ENCODE measurements at places on chromosomes 1 and 21.

DNA sequence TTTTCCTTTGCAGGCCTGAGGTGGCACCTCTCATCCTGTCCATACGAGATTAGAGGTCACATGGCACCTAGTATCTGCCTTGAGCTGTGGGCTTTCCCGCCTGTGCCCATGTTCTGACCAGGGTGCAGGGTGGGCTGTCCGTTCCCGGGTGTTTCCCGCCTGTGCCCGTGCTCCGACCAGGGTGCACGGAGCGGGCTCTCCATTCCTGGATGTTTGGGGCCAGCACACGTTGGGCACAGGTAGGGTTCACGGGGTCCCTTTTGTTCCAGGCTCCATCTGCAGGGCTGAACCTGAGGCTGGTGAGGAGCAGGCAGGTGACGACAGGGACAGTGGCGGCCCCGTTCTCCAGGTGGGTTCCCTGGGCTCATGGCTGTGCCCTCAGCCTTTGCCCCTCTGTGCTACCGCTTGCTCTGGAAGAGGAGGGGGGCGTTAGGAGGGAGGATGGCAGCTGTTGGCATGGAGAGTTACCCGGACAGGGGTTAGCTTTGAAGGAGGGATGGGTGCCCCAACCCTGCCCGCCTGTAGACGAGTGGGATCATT lies 10.0 kb downstream of the RRP1 start:
- DNase-seq = no peak

- DNase-seq = no peak
These were observed 58.5 kb downstream of the FGGY start for GRCh38 chr1:59355361-59355760.

DNA sequence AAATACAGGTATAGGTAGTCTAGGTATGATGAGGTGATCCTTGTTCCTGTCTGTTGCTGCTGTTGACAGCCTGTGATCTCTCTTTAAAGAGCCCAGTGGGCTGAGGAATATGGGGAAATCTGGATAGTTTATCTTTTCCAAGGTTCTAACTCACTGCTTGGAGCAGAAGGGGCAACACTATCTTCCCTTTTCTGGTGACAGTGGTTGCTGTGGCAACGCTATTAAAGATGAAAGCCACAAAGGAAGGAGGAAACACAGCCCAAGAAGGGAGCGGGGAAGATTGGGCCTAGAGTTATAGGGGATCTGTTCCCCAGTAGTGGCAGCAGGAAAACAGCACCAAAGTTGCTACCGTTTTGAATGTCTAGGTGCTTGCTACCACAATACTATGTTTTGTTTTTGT lies 8.8 kb downstream of the PCP4L1 start:
- peak; percentile 81 for DNase-seq

GRCh38 chr1:236568285-236568894 lies 35.9 kb downstream of the HEATR1 start:
- DNase-seq = no peak

- peak; percentile 12 for DNase-seq
These were observed 55.8 kb downstream of the YARS1 start for GRCh38 chr1:32761253-32761877.

GRCh38 chr1:19646377-19647319 lies 2.5 kb downstream of the NBL1 start:
- DNase-seq = no peak

DNA sequence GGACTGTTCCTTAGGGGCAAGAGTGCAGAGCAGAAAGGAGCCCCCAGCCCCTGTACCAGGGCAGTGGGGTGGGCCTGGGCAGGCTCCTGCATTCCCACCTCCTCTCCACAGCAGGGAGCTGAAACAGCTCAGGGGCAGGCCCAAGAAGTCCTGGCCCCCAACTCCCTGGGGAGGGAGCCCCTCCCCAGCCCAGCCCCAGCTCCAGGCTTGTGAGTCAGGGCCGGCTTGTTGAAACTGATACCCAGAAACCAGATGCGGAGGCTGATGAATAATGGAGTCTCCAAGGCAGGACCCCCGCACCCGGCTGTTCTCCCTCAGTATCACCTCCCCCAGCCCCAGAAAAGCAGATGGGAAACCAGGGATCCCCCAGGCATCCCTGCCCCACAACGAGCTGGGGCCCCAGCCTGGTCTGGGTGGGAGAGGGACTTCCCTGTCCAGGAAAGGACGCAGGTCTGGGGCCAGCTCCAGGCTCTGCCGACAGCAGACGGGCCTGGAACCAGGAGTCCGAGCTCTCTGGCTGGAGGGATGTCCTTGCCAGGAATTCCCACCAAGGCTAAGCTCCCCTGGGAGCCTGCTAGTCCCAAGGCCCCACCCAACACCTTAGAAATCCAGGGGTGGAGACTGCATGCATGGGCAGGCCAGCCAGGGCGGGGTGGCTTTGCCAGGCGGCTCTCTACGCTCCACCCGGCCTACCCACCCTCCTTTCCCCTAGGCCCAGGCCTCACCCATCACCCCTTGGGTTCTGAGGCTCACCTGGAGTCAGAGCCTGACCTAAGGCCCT lies 2.7 kb downstream of the PLEKHG5 start:
- DNase-seq = no peak

GRCh38 chr1:209787551-209787950 lies 3.2 kb upstream of the C1orf74 start:
- DNase-seq = no peak

GRCh38 chr1:162256287-162256686 lies 120.4 kb downstream of the SPATA46 start:
- DNase-seq = no peak

GRCh38 chr1:220458936-220459335 lies 69.0 kb upstream of the MARK1 start:
- DNase-seq = no peak

DNA sequence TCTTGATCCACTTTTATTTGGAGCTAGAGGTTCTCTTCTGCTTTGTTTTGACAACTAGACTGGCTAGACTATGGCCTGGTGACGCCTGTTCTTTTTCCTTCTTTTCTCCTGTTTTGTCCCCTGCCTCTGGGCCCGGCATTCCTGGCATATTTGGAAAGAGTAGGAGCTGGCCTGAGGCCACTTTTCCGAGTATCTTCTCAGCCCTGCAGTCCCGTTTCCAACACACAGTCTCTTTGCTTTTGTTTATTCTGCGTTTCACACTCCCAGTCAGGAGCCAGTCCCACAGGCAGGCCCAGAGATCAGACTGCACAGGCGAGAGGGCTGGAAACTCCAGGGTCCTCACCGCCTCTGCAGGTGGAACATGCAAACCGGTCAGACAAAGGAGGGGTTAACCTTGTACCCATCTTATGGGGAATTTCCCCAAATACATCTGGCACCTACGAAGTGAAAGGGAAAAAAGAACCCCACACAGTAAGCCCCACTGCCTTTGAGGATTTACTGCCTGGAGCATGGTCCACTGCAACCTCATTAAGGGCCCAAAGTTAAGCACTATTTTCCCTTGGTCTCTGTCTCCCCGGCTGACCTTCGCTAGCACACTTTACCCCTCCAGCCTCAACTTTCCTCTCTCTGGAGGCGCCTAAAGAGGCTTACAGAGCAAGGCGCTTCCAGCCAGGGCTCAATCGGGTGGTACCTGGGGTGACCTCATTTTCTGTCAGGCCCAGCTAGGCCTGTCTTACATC lies 141.1 kb downstream of the TOMM20 start:
- DNase-seq = no peak

DNA sequence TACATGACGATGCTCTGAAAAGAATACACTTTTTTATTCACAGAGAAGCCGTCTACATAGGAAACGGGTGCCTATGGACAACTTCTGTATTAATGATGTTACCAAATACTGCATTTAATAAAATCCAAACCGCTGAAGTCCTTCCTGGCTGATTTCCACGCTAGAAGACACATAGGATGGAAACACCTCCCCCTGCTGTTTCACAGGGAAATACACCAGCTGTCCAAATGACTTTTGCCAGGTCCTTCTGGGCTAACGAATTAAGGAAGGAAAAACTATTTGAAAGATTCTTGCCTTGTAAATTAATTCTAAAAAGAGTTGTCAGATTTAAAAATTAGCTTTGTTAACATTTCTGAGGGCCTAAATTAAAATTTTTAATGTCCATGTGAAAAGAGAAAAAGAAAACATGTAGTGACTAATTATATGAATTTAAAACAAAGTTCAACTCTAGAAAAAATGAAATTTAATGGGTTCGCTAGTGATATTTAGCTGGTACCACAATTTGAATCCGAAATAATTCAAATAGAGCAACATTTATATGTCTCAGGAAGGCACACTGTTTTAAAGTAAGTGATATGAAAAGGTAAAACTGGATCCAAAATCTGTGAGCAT lies 146.0 kb downstream of the RERE start:
- DNase-seq = peak; percentile 35

GRCh38 chr1:184940226-184940625 lies 34.1 kb downstream of the NIBAN1 start:
- no peak for DNase-seq

DNA sequence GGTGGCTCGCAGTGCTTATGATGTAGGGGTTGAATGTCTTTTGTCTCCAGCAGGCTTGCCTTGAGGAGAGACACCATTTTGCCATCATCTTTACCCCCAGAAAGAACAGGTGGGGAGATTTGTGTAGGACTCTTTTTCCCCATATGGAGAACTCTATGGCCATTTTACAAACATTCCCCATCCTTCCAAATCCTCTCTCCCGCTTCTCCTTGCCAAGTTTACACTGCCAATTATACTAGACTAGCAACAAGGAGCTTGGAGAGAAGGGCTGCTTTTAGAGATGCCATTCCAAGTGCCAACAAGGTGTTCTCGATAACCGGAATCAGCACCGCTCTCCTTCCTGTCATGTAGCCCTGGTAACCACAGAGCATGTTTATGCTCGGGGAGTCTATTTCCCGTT lies 233.1 kb downstream of the CAMTA1 start:
- DNase-seq = no peak

DNA sequence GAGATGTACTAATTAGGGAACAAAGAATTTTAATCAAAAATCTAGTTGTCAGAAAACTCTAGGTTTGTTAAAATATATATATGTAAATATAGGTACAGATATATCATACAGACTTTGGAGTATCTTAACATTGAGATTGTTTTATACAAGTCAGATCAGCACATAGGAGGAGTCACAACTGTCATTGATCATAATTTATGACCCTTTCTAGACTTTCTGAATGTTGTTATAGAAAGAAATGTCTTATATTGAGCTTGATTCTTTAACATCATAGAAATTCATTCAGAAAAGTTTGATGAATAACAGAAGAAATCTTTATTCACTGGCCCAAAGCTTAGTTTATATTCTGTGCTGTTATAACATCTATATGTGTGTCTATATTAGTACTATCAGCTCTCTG lies 185.8 kb downstream of the SDCCAG8 start:
- no peak for DNase-seq

DNA sequence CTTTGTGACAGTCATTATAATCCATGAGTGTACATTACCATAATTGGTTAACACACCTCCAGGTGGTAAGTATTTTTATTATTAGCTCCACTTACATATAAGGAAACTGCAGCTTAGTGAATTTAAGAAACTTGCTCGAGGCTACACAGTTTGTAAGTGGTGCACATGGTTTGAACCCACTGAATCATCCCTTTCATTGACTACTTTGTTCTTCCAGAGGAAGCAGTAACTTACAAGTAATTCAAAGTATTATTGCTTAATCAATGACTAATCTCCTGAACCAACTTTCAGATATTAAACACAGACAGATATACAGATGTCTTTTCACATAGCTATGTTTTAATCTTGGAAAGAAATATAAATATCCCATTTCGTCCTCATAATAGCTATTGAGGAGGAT lies 18.7 kb upstream of the CLDN8 start:
- DNase-seq = no peak

- no peak for DNase-seq
These were observed 3.0 kb downstream of the PRRC2C start for GRCh38 chr1:171488190-171488929.

GRCh38 chr1:41469706-41470105 lies 14.8 kb downstream of the EDN2 start:
- DNase-seq = no peak

- DNase-seq = no peak
These were observed 369.4 kb upstream of the B3GALT2 start for GRCh38 chr1:193555662-193556441.

DNA sequence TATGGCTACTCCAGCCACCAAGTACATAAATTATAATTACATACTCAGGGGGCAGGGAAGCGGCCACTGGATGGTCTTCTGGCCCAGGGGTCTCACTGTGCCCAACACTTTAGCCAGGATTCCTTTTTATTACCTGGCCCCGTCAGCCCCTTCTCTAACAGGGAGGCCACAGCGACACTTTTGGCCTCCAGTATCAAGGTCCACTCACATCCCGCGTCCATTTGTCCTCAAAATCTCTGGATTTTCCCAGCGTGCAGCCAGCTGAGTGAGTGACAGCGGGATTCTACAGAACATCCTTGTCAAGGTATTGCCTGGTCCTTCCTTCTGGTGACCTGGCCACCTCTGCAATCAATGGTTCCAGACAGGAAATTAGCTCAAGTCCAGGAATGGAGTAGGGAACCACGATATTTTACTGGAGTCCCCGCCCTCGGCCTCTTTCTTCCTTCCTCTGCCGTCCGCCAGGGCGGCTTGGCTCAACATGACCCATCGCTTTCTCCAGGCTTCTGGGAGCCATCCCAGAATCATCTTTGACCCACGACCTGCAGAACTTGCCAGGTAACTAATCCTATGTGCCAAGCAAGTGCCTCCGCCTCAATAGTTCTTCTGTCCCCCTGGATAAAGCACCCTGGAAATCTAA lies 2.7 kb upstream of the COL6A2 start:
- DNase-seq = no peak

DNA sequence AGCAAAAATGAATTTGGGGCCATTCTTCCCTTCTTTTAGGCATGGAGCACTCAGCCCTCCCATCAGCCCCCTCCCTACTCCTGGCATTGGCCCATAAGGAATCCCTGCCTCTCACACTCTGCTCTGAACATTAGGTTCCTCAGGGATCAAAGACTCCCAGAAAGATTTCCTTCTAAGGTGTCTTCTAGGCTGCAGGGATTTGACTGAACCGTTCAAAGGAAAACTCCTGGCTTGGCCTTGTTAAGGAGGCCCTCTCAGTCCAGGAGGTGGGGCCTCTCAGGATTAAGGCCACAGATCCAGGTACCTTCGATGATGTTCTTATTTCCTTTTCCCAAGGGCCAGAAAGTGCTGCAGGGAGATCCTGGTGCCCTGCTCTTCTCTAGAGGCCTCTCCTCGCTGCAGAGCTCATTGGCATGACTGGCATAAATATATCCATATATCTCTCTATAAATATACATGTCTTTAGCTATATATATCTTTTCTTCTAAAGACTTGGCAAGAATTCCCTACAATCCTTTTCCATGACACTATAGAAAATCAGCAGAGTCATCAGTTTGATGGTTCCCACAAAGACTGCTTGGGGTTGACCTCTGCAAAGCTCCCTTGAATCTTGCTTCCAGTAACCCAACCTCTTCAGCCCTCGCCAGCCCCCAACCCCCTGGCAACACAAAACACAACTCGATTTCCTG lies 59.1 kb downstream of the PLXNA2 start:
- no peak for DNase-seq

- DNase-seq = no peak
These were observed 90.6 kb upstream of the CACNA1E start for GRCh38 chr1:181392613-181393220.
